ENCODE measurements at places on chromosomes 2 and 18. TPM values are rescaled to one million over a fixed set of nuclear protein-coding genes. Genes with fewer than 3 reads are reported as not detected.

DNA sequence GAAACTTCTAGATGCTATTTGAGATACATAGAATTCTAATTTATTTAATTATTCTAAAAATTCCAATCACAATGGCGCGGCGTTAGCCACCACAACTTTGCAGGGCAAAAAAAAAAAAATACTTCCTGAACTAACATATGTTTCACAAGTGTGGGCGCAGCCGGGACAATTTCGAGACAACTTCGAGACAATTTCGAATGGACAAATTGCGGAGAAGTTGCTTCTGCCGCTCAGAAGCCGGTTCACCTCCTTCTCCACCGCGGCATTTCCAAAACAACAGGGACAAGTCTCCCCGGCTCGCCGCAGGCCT lies 842 bp downstream of the PAX3 start:
- no peak for DNase-seq

GRCh38 chr2:170924969-170925368 lies 4.1 kb upstream of the GORASP2 start:
- DNase-seq, result no peak

DNA sequence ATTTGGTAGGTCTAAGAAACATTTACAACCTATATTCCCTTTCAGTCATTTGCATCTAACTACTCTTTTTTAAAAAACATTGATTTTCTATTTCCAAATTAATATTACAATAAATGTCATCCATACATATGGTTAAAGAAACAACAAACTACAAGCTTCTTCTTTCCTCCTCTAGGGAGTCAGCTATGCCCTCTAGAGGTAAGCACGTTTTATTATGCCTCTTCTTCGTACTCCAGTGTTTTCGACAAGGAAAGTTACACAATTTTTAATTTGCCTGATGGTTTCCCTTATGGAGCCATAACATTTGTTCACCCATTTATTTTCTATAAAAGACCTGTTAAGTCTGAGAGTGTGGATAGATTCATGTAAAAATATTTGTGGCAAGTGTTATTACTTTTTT lies 183.4 kb upstream of the CDH7 start:
- DNase-seq, result no peak

DNA sequence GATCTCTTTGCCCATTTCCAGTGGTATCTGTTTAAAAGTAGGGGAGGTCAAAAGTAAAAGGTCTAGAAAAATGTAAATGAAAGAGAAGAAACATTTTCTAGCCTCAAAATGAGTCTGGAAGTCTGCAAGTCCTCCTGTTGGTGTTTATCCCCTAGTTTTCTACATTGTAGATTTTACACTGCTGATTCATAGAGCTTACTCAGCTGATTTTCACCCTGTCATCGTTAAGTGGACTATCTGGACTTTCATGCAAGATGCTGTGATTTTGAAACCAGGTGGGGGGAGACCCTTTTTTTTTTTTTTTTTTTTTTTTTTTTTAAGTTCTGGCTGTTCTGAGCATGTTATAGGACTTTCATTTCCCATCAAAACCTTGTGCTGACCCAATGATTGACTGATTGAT lies 10.3 kb downstream of the HOXD3 start:
- no peak for DNase-seq

DNA sequence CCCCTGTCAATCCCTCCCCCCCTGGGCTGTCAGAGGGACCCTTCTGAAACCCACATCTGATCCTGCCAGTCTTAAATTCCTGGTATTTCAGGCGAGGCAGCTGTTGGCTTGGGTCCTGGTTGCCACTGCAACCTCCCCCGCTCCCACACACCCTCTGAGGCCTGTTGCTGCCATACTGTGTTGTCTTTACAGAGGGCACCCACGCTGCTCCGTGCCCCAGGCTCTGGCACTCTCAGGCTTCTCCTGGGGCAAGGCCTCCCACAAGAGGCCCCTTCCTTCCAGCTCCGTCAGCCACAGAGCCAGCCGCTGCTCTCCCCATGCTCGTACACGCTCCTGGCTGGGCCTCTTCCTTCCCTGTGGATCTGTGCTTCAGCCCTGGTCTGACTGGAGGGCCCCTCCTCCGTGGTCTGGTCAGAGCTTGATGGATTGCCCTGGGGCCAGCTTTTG lies 8.6 kb downstream of the CABLES1 start:
- DNase-seq, result no peak

DNA sequence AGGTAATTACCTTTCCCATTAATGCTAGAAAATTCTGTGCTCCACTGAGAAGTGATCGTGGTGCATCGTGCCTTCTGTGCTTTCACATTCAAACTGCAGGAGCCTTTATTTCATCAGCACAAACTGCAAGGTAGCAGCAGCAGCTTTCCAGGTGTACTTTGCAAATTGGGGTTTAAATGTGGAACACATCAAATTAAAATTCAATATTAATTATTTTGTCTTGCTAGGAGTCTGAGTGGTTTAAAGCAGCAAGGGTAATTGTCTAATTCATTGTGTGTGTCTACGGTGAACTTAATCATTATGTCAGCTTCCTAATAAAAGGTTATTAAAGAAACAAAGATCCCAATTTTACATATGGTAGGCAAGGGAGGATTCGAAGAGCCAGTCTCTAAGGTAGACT lies 180.8 kb upstream of the ATP5MC3 start:
- no peak for DNase-seq

GRCh38 chr2:40123326-40123725 lies 328.6 kb downstream of the SLC8A1 start:
- DNase-seq, result no peak

DNA sequence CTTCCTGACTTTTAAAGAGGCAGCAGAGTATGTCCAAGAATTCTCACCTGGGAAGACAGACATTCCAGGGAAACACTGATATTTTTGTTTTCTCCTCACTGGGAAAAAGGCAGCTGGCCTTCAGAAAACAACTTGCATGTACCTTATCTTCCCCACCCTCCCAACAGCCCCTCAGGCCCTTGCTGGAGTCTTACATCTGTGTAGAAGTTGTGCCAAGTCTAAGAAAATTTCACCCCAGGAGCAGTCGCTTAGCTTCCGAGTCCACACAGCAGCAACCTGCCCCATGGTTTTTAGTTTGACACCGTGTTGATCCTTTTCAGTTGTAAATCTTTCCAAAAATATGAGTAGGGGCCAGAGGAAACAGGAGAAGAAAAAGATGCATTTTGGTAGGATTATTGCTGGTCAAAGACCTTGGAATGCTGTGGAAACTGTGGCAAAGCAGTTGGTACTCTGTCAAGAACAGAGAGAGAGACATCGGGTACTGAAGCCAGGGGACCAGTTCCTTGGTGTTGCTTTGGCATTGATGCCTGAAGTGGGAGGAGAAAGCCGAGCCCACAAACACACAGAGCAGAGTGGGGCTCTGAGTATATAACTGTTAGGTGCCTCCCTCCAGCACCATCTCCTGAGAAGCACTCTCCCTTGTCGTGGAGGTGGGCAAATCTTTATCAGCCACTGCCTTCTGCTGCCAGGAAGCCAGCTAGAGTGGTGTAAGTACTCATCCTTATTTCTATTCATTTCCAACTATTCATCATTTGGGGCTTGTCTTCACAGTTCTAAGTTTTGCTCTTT lies at the start of gene SLC14A1:
TSS of gene SLC14A1 (plus strand) at position 615 of the 789 bp plus-strand sequence. CDS start 6,140 bp downstream, outside the sequence.
- no peak for DNase-seq

GRCh38 chr2:36775261-36775660 lies 78.8 kb downstream of the VIT start:
- no peak for DNase-seq

GRCh38 chr2:191066197-191066918 lies 52.4 kb upstream of the STAT1 start:
- DNase-seq, result no peak

DNA sequence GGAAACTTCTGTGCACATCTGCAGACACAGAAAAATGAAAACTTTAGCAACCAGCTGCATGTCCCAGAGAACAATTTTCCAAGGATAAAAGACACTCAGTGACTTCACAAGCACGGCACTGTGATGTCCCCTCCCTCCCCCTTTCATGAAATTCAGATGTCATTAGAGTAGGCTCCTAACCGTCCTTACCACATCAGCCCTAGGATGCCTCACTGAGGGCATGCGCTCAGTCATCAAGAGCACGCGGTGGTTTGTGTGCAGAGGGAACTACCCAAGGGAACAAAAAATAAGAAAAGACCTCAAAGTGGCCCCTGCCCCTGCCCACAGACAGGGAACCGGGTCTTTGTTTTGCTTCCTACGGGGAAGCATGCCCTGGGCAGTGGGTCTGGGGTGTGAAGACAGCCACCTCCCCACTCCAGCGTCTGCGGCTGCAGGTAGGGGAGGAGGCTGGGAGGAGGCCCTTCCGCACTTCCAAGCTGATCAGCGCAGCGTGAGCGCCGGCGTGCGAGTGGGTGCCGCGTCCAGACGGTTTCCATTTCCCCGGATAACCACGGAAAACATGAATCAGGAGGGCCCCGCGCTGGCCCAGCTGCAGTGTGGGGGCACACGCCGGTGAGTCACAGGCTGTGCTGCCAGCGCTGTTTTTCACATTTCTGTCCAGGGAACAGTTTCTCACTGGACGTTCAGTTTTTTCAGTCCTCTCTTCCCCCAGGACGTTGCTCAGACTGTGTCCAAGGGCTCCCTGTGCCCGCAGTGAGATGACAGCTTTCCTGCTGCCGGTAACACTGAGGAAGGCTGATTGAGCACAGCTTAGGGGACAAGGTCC lies 70.6 kb downstream of the COPS8 start:
- no peak for DNase-seq

GRCh38 chr18:25896956-25897355 lies 193.5 kb downstream of the SS18 start:
- no peak for DNase-seq

- DNase-seq, result no peak
Measured at GRCh38 chr2:80519699-80520291, 215.2 kb upstream of the LRRTM1 start.

DNA sequence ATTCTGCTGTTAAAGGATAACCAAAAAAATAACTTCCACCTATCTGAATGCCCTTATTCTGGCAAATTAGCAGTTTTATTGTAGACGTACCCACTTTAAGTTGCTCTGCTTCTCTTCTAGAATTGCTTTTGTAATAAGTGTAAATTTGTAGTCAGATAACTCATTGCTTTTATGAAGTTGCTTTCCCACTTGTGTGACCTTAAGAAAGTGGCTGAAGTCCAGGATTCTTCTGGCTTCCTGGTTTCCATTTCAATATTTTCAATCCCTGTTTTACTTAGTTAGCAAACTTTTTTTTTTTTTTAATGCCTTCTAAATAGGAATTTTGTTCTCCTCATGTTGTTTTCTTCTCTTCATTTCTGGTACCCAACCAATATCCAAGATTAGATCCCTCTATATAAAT lies 59.8 kb downstream of the GLS start:
- no peak for DNase-seq

DNA sequence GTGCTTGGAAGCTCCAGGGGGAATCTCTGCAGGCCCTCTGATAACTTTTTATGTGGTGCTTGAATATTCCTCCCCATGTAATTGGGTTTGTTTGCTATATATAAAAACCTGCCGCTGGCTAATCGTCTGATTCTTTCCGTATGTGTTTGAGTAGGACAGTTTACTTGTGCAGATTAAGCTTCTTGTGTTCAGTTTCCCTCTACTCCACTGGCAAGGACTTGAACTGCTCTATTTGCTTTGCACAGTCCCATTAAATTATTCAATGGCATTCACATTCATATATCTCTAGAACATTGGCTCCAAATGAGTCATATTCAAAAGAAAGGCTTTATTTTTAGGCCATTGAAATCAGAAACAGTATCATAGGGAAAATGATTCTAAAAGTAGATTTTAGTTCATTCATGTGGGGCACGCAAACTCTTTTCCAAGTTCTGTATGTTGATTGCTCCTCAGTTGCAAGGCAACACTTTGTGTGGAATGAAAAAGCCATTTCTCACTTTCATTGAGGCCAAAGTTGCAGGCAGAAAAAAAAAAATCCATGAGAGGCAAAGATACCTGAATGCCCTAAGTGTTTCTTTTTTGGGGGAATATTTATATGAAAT lies 1682.3 kb upstream of the PIK3C3 start:
- DNase-seq, result no peak

DNA sequence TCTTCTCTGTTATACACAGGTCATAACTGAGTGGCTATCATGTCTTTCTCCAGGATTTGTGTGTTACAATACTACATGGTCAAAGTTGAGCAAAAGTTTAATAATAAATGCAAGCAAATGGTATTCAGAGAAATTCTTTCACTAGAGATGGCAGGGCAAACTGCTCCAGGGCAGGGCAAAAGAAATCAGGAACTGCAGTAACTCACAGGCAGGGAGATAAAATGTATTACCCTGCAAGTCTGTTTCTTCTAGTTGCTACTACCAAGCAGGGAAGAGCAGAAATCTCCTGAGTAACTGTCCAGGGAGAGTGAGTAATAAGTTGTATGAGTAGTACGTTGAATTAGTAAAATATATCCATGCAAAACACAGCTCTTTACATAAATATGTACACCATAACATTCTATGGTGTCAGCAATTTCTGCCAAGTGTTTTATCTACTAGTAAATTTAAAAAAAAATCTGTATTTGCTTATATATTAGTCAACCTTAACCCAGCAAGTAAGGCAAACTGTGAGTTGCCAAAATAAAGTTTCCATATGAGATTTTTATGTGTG lies 404.1 kb downstream of the ZEB2 start:
- no peak for DNase-seq

- no peak for DNase-seq
Measured at GRCh38 chr2:181774685-181775084, 94.4 kb upstream of the NEUROD1 start.

DNA sequence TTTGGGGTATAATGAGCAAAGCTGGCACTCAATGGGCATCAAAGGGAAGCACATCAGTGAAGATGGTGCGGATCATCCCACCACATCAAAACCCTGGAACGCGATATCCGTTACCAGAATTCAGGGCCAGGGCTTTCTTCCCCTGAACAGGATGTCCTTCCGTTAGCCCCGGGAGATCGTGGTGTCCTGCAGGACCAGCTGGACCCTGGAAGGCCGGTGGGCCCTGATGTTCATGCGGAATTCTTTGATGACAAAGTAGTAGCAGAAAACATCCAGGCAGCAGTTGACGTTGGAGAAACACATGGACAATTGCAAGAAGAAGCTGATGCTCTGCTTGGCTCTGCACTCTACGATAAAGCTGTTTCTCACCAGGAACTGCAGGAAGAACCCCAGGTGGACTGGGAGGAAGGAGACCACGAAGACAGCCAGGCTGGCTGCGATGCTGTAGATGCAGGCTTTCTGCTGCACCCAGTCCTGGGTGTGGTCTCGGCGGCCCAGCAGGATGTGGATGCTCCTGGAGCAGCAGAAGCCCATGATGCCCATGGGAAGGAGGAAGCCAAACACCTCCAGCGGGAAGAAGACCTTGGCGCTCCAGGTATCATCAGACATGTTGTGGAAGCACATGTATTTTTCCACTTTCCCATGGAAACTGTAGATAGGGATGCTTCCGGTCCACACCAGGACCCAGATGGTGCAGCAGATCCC lies 15.0 kb downstream of the GPR55 start:
- DNase-seq, result no peak

DCDC2C gene
- not detected for total RNA-seq

CCDC138 gene
- total RNA-seq, result 12.2 TPM

REG1B gene
- total RNA-seq, result not detected

FOSL2 gene
- 0.81 TPM for total RNA-seq

ACADL gene
- not detected for total RNA-seq

MSTN gene
- total RNA-seq, result 0.29 TPM

LYG1 gene
- 2.2 TPM for total RNA-seq
